ENCODE measurements at places on chromosomes 5 and 9.

- no peak for DNase-seq
Observed at GRCh38 chr5:4700069-4700468, 440.1 kb upstream of the ADAMTS16 start.

DNA sequence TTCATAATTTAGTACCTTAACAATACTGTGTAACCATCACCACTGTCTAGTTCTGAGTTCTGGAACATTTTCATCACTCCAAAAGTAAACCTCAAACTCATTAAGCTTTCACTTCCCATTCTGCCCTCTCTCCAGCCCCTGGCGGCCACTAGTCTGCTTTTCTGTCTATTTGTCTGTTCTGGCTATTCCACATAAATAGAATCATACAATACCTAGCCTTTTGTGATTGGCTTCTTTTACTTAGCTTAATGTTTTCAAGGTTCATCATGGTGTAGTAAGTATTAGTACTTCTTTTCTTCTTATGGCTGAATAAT, 138.7 kb downstream of the RAPGEF6 start:
- DNase-seq = no peak

DNA sequence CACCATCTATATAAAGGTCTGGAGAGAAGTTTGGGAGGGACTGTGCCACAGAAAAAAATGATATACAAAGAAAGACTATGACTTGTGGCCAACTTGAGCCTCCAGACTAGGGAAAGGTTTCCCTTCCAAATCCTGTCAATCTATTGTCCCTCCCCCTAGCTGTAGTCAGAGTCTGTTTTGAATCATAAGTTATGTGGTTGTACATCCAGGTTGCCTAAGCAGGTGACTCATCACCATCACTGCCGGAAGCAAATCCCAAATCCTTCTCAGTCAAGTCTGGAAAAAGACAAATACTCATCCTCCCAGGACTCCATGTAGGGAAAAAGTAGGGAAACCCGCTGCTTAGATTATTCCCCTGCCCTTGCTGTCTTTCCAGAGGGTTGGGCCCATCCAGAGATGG, 235.7 kb downstream of the CDK5RAP2 start:
- no peak for DNase-seq

DNA sequence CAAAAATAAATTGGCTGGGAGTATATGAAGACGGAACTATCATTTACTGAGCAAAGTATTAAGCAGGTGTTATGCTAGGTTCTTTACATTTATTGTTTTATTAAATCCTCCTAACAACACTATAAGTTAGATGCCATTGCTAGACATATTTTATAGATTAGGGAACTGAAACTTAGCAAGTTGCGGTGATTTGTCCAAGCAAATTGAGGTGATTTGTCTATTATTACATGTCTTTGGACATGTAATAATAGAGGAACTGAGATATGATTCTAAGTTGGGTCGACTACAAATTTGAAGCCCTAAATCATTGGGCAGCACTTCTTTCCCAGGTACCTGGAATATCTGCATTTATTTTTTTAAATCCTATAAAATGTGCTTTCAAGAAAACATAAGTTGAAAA, 429.9 kb downstream of the GABRG2 start:
- DNase-seq = no peak

DNA sequence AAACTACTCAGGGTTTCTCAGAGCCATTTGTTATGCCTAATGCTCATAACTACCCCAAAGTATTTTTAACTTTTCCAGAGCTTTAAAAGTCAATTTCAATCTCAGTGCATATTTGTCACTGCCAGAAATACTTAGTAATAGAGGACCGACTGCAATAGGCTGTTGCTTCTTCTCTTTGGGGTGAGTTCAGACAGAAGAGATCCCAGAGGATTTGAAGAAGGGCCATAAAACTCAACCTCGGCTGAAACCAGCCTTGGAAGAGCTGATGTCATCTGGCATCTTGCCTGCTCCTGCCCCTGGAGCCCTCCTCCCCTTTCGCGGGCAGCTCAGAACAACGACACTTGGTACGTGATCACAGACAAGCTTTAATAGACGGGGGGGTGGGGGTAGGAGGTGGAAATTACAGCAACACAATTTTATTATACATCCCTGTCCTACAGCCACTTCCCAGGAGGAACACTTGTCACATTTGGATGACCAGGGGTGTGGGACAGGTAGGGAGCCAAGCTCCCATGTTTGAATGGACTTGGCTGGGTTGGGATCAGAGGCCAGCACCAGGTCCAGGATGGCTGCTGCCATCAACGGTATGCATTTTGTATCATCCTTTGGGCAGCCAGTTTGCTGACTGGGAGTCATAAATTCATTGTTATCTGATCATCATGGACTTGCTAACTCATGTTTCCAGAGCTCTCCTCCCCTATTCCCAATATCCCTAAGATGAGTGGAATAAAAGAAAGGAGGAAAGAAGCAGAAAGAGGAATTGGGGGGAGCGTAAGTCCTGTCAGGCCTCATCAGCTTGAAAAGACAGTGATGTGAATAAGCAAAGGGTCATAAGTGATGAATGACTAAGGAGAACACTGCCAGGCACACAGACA, 186.6 kb upstream of the PANK3 start:
- DNase-seq = no peak

GRCh38 chr9:4114569-4115505, 185.0 kb downstream of the GLIS3 start:
- DNase-seq = no peak

DNA sequence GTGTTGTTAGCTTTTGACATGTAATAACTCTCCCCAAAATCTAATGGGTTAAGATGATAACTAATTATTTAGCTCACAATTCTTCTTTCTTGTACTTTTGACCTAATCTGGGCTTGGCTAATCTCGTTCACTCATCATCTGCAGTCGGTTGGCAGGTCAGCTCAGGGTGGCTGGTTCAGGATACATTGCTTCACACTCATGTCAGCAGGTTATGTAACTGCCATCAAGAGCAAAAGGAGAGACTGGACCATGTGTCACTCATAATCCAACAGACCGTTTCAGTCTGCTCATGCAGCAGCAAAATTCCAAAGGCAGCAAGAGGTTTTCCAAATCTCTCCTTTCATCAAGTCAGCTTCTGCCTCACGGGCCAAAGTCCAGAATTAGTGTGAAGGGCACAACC, 998.4 kb upstream of the CTNND2 start:
- DNase-seq = no peak

- DNase-seq = no peak
Observed at GRCh38 chr9:72509053-72509452, 12.4 kb upstream of the TMC1 start.

DNA sequence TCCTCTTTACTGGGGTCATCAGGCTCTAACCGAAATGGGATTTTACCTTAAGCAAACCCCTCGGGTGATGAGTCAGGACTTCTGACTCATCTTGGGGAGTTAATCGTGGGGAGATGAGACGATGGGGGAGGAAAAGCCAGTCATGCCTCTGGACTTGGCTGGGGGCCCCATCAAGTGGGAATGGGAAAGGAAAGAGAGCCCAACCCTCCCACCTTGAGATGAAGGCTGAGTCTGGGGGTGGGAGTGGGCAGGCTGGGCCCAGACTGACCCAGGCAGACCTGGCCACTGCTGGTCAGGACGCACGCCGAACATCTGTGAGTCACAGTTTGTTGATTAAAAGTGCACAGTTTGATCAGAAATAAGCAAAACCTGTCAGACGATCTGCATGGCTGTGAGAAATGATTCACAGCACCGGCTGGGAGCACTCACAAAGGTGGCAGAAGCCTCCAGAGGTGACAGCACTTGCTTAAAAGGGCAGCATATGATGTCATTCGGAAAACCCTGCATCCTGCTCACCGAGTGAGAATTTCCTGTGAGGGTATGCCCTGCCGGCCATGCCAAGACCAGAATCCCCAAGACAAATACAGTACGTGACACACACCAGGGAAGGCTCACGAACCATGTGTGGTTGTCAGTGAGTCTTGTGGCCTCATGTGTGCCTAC, 50.0 kb upstream of the SLC25A51 start:
- no peak for DNase-seq
